ENCODE measurements at places on chromosomes 6 and 20. TPM values are rescaled to one million over a fixed set of nuclear protein-coding genes. Genes with fewer than 3 reads are reported as not detected.

Gene SNPH
- total RNA-seq = 12.0 TPM

Gene HEY2
- 43.0 TPM for total RNA-seq

Gene TRIM10
- total RNA-seq = not detected

Gene ADAT2
- total RNA-seq = 5.4 TPM

Gene TRAPPC3L
- 0.19 TPM for total RNA-seq

Gene RHAG
- not detected for total RNA-seq

Gene RNF217
- total RNA-seq = 54.6 TPM

Gene AVP
- total RNA-seq = not detected

Gene APOBEC2
- not detected for total RNA-seq

Gene CST5
- not detected for total RNA-seq

Gene SLC26A8
- total RNA-seq = not detected

Gene ZNF337
- 11.2 TPM for total RNA-seq

Gene DBNDD2
- total RNA-seq = 47.0 TPM

Gene PKHD1
- not detected for total RNA-seq

Gene BPI
- 0.68 TPM for total RNA-seq

Gene HLA-DMB
- total RNA-seq = not detected

Gene SYNDIG1
- 16.4 TPM for total RNA-seq

Gene IBTK
- total RNA-seq = 30.7 TPM

Gene GRM4
- total RNA-seq = 0.26 TPM

Gene RAB44
- not detected for total RNA-seq

Gene MYT1
- not detected for total RNA-seq

Gene AGPAT4
- total RNA-seq = 12.6 TPM

Gene CDH4
- 1.1 TPM for total RNA-seq

Gene DLK2
- total RNA-seq = 1.1 TPM

Gene MRAP2
- 19.5 TPM for total RNA-seq

Gene SF3B5
- total RNA-seq = 101 TPM

Gene ERGIC3
- total RNA-seq = 208 TPM

Gene MAPK13
- 0.48 TPM for total RNA-seq

Gene NHSL1
- total RNA-seq = 17.2 TPM

Gene CCN6
- not detected for total RNA-seq

Gene LY6G6D
- not detected for total RNA-seq

Gene PRRT1
- total RNA-seq = 1.3 TPM

Gene PKIG
- 26.1 TPM for total RNA-seq

Gene UBD
- not detected for total RNA-seq

Gene EYS
- not detected for total RNA-seq
